Thymus (tissue), 14 donors: ENCODE measurements at places on chromosomes 16 and 17. TPM values are rescaled to one million over a fixed set of nuclear protein-coding genes. Genes with fewer than 3 reads are reported as not detected.

DNA sequence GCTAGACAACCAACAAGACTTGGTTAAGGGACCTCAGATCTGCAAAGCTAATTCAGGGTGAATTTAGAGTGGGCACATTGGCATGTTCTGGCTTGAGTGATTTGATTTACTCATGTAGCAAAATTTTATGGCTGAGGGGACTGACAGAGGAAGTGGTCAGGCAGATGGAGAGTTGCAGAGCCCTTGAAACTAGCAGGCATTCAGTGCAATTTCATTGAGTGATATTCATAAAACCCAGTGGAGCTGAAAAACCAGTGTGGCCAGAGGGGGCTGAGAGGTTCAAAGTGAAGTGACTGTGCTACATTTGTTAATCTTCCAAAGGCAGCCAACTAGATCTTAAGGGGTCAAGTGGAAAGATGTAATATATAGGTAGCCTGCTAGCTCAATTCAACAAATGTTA is 2.2 kb upstream of the TMEM94 start:
- no peak for DNase-seq

DNA sequence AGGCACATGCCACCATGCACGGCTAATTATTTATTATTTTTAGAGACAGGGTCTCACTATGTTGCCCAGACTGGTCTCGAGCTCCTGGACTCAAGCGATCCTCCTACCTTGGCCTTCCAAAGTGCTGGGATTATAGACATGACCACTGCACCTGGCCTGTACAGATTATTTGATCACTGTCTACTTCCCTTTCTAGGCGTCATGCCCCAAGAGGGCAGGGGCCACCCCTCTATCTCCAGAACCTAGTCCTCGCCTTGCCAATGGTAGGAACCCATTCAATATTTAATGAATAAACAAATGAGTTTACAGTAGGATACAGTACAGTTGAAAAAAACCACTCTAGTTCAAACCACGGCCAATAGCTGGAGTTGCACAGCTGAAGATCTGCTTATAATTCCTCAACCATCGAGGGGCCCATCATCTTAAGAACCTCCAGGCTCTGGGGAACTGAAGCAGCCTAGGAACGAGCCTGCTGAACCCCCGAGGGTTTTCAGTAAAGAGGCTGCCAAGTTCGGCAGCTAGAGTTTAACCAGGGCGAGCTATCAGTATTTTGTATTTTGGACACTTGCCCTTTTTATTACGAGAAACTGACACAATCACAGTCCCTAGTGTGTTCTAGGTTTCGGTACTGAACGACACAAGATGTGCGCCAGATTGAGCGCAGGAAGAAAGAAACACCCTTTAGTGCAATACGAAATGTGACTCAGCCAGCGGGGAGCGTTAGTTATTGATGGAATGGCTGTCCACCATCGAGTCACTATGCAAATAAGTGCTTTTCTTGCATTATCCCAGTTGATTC is 14.6 kb downstream of the ADCY9 start:
- DNase-seq = no peak

GRCh38 chr17:3002538-3003295 is 60.7 kb downstream of the OR1D5 start:
- DNase-seq = no peak

GRCh38 chr17:21482189-21482865 is 106.2 kb downstream of the KCNJ12 start:
- no peak for DNase-seq

GRCh38 chr17:82022310-82022980 is at the start of gene CENPX:
Gene CENPX (minus strand): TSS chr17:82022878. CDS start chr17:82022861, 17 bp downstream.
- DNase-seq = no peak

GRCh38 chr16:84928679-84929420 is 82.5 kb downstream of the ZDHHC7 start:
- no peak for DNase-seq

- no peak for DNase-seq
Observed at GRCh38 chr17:12727881-12728280, 61.4 kb upstream of the ARHGAP44 start.

DNA sequence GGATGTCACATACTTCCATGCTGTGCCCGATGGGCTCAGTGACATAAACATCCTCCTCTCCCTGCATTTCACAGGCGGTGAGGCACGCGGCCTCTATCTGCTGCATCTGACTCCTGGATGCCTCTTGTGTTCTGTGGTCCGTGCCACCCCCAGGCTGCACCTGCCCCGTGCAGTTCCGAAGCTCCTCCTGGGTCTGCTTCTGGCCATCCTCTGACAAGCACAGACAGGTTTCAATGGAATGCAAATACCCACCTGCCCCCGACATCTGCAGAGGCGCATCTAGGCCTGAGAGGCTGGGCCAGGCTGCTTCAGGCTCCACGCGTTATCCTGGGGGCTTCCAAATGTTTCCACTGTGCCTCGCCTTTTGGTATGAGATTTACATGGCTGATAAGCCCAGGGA is 46.3 kb upstream of the DNAH17 start:
- no peak for DNase-seq

GRCh38 chr17:66713533-66714042 is 121.3 kb upstream of the CACNG5 start:
- DNase-seq = no peak

- DNase-seq = peak; percentile 41
Observed at GRCh38 chr16:75420987-75421819, 12.1 kb downstream of the CFDP1 start.

DNA sequence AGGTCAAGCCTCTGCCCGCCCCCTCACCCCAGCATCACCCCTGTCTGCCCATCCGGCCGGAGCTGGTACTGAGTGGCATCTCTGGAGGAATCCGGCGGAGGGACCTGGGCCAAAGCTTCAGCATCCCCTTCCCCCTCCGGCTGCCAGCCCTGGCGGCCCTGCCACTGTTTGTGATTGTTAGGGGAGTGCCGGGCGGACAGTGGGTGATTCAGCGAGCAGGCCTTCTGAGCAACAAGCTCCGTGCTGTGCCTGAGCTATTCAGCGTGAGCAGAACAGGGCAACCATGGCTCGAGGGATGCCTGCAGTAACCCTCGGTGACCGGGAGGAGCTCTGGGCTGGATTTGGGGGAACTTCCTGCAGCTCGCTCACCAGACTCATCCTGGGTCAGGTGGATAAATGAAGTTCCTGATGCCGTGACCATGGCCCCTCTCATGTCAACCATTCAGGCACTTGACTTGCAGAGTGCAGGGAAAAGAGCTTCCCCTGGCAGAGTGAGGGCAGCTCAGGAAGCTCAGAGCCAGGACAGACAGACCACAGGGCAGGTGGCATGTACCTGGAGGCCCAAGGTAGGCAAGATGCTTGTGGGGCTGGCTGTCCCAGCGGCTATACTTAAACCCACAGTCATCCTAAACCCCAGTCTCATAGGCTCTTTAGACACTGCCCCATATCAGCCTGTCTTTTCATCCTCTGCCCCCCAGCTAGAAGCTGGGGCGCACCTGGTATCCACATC is 24.3 kb upstream of the MLKL start:
- DNase-seq = no peak

TEKT3 gene
- 0.38 TPM for total RNA-seq

KRTAP2-3 gene
- total RNA-seq = not detected

ZPBP2 gene
- not detected for total RNA-seq

PRSS33 gene
- 0.05 TPM for total RNA-seq

LRRC36 gene
- 0.19 TPM for total RNA-seq

SLC22A31 gene
- 0.33 TPM for total RNA-seq

CCL5 gene
- 26.7 TPM for total RNA-seq
